ENCODE measurements at places on chromosomes 2 and 18. TPM values are rescaled to one million over a fixed set of nuclear protein-coding genes. Genes with fewer than 3 reads are reported as not detected.

The CCDC178 gene
- total RNA-seq: 0.35 TPM

GRCh38 chr18:57579934-57580333 is 6.6 kb downstream of the FECH start:
- no peak overlapping the region for H3K27ac ChIP-seq
- no peak for DNase-seq
- H3K27me3 ChIP-seq: no peaks in the 10 kb centered on the region
- peaks cover 4% of the 10 kb centered on the region for H3K4me1 ChIP-seq
- H3K36me3 ChIP-seq: peaks cover 2% of the 10 kb centered on the region

DNA sequence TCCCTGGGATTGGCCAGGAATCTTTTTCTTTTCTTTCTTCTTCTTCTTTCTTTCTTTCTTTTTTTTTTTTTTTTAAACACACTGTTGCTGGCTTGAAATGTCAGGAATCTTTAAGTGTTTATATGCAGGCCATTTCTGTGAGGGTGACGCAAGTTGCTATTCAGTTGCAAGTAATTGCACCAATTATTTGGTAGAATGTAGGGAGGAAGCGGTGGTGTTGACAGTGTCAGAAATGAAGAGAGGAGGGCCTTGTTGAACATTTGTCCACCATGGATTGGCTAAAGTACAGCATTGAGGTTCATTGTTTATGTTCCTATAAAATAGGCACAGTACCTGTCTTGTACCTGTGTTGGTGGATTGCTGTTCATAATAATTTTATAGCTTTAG is 6.5 kb downstream of the RPIA start:
- H3K4me1 ChIP-seq: peaks cover 43% of the 10 kb centered on the region
- peaks cover 32% of the 10 kb centered on the region for H3K36me3 ChIP-seq
- no peak for DNase-seq
- no peaks in the 10 kb centered on the region for H3K27me3 ChIP-seq
- H3K27ac ChIP-seq: no peak overlapping the region
- no peak overlapping the region for H3K4me3 ChIP-seq

DNA sequence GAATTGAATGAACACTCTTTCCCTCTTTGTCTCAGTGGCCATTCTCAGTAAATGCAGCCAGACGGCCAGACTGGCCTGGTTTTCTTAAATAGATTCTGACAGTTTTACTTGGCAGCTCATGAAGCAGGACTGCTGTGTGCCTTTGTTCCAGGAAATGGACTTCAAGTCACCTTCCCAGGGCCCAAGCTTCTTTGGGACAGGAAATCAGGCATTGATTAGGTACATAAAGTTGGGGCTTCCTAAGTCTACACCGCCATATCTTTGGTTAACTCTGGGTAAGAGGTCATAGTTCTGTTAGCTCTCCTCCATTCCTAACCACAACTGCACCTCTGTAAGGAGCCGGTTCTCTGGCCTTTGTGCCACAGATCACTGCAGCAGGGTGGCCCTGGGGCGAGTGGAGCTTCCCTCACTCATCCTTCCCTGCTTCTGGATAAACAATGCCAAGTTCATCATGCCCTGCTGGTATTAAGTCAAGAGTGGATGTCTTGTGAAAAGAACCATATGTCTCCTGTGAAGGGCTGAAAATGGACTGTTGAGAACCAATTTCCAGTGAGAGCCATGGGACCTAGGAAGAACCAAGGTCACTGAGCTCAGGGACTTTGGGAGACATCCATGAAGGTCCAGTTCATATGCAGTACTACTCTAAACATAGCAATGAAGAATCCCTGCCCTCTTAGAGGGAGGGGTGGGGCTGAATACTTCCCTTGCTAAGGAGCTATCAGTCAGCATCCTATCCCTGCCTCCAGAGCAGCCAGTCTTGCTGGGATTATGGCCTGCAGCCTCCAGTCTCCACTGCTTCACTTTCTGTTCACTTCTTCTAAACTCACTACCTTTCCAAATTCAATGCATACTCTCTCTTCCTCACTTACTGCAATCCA is 122.6 kb upstream of the XPO1 start:
- peak overlapping the region; percentile 87 for H3K27ac ChIP-seq
- no peaks in the 10 kb centered on the region for H3K36me3 ChIP-seq
- H3K4me1 ChIP-seq: peaks cover 22% of the 10 kb centered on the region
- no peaks in the 10 kb centered on the region for H3K27me3 ChIP-seq
- DNase-seq: peak; percentile 81
- H3K4me3 ChIP-seq: no peak overlapping the region

The POU3F3 gene
- total RNA-seq: not detected

The CD302 gene
- total RNA-seq: 7.1 TPM

- DNase-seq: no peak
- H3K4me3 ChIP-seq: no peak overlapping the region
- H3K27ac ChIP-seq: peak overlapping the region; percentile 29
- H3K27me3 ChIP-seq: peaks cover 7% of the 10 kb centered on the region
Measured at GRCh38 chr2:162074928-162075688, 1.1 kb upstream of the DPP4 start.

The SH3YL1 gene
- total RNA-seq: 7.4 TPM

GRCh38 chr2:189854187-189854586 is 69.9 kb downstream of the PMS1 start:
- H3K4me3 ChIP-seq: no peak overlapping the region
- no peak for DNase-seq
- H3K27ac ChIP-seq: no peak overlapping the region
- H3K27me3 ChIP-seq: no peaks in the 10 kb centered on the region

The CHRNA1 gene
- 84.6 TPM for total RNA-seq

Data from gastrocnemius medialis (tissue), 4 donors.